Calu3 (cell line): ENCODE measurements at places on chromosomes 6 and 20. TPM values are rescaled to one million over a fixed set of nuclear protein-coding genes. Genes with fewer than 3 reads are reported as not detected.

- peak; percentile 21 for DNase-seq
These were observed 727 bp downstream of the EDEM2 start for GRCh38 chr20:35146299-35146919.

Gene PSORS1C2
- not detected in 2 replicates for total RNA-seq

DNA sequence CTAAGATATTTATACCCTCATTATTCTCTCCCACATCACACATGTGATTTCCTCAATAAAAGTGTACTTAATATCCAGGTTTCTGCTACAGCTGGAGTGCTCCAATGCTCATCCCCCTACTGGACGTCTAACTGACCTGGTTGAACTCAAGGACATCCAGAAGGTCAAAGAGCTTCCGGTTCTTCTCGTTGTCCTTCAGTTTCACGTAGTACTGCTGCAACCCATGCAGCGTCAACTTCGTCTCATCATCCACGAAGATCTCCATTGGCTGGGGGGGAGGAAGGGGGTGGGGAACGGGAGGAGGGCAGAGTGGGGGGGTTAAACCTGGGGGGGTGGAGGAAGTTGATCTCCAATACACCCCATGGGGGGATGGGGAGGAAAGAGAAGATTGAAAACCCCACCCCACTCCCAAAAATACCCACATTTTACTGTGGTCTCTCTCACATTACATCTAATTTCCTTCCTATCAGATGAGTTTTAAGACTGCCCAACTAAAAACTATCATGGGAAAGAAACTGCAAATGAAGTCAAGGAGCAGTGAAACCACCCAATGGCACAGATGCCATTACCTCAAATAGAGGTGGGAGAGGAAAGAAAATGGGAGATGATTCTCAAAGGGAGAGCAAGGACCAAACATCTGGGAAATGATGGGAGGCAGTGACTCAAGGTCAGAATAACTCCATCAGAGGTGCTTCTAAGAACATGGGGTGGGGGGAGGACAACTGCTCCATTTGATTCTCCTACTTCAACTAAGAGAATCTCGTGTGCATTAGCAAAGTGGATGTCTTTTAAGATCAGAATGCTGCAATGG is 4.1 kb downstream of the MCCD1 start:
- DNase-seq: no peak

- DNase-seq: peak; percentile 42
These were observed 181.6 kb upstream of the ECI2 start for GRCh38 chr6:4316867-4317400.

Gene IER3
- total RNA-seq: 270 and 458 TPM in 2 replicates

Gene ARMH2
- total RNA-seq: not detected in 2 replicates

- no peak for DNase-seq
These were observed 15.4 kb upstream of the IL22RA2 start for GRCh38 chr6:137188855-137189254.

Gene HLA-DQB1
- 139 and 190 TPM in 2 replicates for total RNA-seq

GRCh38 chr6:34378470-34378869 is 14.0 kb downstream of the NUDT3 start:
- no peak for DNase-seq

DNA sequence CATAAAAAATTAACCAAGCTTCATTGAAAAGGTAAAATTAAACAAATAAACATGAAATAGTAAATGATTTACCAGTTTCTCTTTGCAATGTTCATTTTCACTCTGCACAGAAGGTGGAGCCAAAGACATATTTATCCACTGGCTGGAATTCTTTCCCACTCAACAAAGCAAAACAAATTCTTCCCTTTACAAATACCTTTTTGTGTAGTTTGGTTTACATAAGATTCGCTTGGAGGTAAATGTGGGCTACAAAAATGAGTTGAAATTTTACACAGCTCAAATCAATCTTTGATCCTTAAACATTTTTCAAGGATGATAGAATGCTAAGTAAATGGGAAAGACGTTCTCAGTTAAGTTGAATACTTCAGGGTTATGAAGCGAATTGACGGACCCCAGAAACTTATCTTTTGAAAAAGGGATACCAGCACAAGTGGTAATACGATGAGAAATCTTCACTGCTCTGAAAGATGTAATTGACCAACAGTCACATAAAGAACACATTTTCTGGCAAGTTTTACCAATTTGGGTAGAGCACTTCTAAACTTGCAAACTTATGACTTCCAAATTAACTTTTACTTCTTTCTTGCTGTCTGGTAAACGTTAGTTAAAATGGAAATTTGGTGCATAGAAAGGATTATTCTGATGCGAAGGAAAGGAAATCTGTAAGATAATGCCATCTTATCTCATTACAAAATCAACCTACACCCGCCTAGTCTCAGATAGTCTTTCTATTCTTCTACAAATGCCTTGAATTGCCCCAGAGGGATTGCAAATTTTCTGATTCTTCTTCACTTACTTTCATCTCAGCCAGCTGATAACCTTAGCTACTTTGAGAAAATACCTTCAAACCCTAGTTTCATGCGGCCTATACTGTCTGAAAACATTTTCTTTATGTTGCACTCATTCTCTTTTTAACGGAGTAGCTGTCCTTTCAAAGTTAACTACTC is 4.7 kb upstream of the GJA1 start:
- DNase-seq: peak; percentile 23

DNA sequence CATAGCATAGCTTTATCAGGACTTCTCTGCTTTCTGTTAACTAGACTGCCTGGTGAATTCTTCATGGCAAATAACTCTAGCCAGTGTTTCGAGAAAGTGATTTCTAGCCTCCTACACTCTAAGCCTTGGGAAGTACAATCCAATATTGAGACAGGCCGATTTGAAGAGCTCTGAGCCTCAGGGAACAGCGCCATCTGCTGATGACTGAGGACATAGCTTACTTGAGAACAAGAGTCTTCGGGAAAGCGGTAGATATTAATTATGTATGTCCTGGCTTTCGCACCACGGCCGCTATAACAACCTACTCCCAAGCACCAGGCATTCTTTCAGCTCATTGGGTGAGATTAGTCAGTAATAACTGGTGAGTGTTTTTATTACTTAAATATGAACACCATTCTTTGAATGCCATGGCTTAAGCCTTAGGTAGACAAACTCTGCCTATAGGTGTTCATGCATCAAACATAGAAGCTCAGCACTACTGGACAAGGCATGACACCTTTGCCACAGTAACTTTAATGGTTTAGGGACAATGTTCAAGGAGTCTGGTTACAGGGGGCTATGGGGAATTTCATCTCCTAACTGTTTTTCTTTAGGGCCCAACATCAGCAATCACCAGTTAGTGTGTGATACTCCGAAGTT is 518.6 kb downstream of the BMP2 start:
- DNase-seq: peak; percentile 60

Gene ENPP3
- not detected in 2 replicates for total RNA-seq

DNA sequence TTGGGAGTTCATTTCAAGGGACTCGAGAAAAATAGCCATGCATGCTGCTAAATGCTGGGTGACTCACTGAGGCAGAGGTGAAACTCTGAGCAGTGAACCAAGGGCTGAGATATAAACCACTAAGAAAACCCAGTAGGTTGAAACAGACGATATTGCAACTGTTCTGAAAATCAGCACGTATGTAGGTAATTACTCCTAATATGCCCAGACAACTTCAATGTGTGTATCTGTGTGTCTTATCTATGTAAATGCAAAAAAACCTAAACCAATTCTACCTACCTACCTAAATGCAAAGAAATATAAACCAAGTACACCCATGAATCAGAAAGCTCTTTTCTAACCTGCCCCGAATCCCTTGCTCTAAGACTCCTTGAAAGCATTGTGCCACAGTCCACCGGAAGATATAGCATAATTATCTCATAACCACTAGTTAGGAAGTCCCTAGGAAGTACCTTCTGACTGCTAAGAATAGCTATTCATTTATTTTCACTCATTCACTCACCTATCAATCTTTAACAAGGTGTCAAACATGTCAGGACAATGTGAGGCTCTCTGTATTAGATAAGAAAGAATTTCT is 458.7 kb upstream of the RUNX2 start:
- DNase-seq: no peak

GRCh38 chr6:14212020-14212419 is 94.4 kb downstream of the CD83 start:
- peak; percentile 3 for DNase-seq

Gene COX4I2
- total RNA-seq: not detected in 2 replicates

- no peak for DNase-seq
These were observed 129.0 kb downstream of the SULF2 start for GRCh38 chr20:47656318-47656717.

Gene VSTM2L
- total RNA-seq: 0.71 and 2.8 TPM in 2 replicates

GRCh38 chr6:144809120-144809519 is 524.0 kb downstream of the UTRN start:
- DNase-seq: no peak

Gene SPEF1
- total RNA-seq: 0.28 TPM in 1 of 2 replicates, not detected in the other

DNA sequence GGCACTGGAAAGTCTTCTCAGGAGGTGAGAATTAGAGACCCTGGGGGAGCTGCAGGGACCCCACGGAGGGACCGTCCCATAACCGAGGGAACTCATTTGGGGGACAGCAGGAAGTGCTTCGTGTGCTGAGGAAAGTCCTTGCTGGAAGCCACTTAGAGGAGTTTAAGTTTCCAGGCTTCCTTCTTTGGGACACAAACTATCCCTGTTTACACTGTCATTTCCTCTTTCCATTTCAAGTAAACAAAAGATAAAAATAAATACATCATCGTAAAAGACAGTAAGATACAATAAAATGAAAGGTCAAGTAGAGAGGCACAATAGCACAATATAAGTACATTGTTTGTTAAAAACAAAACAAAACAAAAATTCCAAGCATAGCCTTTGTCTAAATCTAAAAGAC is 101.2 kb downstream of the TTLL2 start:
- DNase-seq: no peak

DNA sequence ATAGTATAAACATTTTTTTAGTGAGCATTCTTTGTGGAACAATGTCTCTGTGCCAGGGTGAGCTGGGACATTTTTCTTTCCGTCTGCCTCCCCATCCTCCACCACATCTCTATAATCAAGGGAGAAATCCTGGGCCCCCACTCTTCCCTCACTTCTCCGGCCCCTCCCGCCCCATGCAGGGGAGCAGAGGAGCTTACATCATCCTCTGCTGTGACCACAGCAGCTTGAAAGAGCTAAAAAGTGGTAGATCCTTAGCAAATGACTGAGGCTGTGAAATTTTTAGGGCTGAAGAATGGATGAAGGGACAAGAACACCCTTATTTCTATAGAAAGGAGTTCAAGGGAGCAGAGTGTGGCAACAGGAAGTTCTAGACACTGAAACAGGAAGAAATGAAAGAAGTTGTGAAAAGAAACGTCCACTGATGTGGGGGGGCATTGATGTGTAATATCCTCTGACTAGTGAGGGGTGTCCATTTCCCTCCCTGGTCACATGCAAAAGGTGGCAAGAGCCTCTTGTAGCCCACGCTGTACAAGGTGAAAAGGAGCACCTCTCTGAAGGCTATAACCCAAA is 380.3 kb upstream of the JARID2 start:
- DNase-seq: no peak

Gene EBF4
- total RNA-seq: 4.3 and 6.6 TPM in 2 replicates
